ENCODE measurements at places on chromosomes 1 and 21. TPM values are rescaled to one million over a fixed set of nuclear protein-coding genes. Genes with fewer than 3 reads are reported as not detected.

Gene RUNX1
- polyA plus RNA-seq, result 38.1 TPM

Gene CREB3L4
- 12.3 TPM for polyA plus RNA-seq

Gene SPOCD1
- polyA plus RNA-seq, result 0.18 TPM

Gene KLHDC7A
- polyA plus RNA-seq, result 1.1 TPM

Gene WNT3A
- 0.03 TPM for polyA plus RNA-seq

Gene MYCL
- polyA plus RNA-seq, result 0.33 TPM

Gene ARTN
- 0.90 TPM for polyA plus RNA-seq

Gene ALDH4A1
- 5.1 TPM for polyA plus RNA-seq

Gene NFYC
- 26.5 TPM for polyA plus RNA-seq

Gene ATP1B1
- polyA plus RNA-seq, result 49.6 TPM

Gene OR6K2
- not detected for polyA plus RNA-seq

Gene CYP4A22
- not detected for polyA plus RNA-seq

Gene HSPA6
- 49.1 TPM for polyA plus RNA-seq

Gene ARHGEF16
- polyA plus RNA-seq, result 4.6 TPM

Gene WNT9A
- 1.2 TPM for polyA plus RNA-seq

Gene IVL
- polyA plus RNA-seq, result not detected

Gene HAO2
- not detected for polyA plus RNA-seq

Gene SEC16B
- polyA plus RNA-seq, result 8.2 TPM

Gene DDAH1
- polyA plus RNA-seq, result 5.4 TPM

Gene BSDC1
- polyA plus RNA-seq, result 43.0 TPM

Gene NPHS2
- not detected for polyA plus RNA-seq

Gene TSNAX
- 20.2 TPM for polyA plus RNA-seq

Gene RXFP4
- not detected for polyA plus RNA-seq

Gene TIE1
- 55.3 TPM for polyA plus RNA-seq

Gene FLG2
- polyA plus RNA-seq, result not detected

Gene KLF17
- 0.01 TPM for polyA plus RNA-seq

Gene OR10X1
- not detected for polyA plus RNA-seq

Gene SPRR4
- polyA plus RNA-seq, result not detected

Gene AKR7A3
- polyA plus RNA-seq, result 1.0 TPM

All from adipose tissue (tissue), 3 donors.